ENCODE measurements at places on chromosomes 1 and 21.
A peak's percentile ranks its signal among the peaks of the same experiment; 100 is the strongest.

DNA sequence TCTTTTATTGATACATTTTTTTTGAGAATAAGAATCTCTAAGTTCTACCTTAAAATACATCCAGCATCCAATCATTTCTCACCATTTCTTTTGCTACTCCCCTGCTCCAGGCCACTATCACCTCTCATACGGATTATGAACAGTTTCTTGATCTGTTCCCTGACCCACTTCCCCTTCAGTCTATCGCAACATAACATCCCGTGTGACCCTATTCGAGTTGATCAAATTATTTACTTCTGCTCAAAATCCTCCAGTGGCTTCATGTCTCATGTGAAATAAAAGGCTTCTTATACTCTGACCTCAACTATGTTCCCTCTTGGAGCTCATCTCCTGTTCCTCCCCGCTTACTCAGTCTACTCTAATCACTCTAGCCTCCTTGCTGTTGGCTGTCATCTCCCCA, 5.2 kb downstream of the ALG14 start:
- DNase-seq, result no peak

- peak; percentile 65 for DNase-seq
Measured at GRCh38 chr1:176033881-176034280, 173.2 kb downstream of the COP1 start.

DNA sequence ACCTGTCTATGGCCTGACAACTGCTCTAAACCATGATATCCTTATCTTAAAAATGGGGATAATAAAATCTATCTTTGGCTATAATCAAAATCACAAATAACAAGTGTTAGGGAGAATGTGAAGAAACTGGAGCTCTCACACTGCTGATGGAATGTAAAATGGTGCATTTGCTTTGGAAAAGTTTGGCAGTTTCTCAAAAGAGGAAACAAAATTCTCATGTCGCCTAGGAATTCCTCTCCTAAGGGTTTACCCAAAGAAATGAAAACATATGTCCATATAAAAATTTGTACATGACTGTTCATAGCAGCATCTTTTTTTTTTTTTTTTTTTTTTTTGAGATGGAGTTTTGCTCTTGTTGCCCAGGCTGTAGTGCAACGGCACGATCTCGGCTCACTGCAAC, 64.3 kb downstream of the ZNF281 start:
- DNase-seq, result no peak

GRCh38 chr1:247740721-247741120, 2.3 kb downstream of the OR14K1 start:
- DNase-seq, result no peak

GRCh38 chr21:39923476-39923875, 56.2 kb downstream of the PCP4 start:
- DNase-seq, result no peak

GRCh38 chr1:180163041-180163440, 8.4 kb downstream of the QSOX1 start:
- DNase-seq, result no peak

DNA sequence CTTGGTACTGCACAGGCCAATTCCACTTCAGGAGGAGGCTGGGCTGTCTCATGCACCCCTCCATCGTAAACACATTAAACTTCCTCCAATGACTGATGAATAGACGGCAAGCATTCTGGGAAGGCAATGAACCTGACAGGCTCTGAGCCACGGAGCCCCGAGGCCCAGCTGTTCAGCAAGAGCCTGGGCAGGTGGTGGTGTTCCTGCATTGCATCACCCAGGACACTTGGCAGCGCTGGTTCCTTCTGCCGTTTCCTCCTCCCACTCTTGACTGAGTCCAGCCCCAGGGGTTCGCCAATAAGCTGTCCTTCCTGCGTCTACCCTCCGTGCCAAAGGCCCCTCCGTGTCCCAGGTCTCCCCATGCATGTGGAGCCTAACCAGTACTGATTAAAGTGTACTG, 109.8 kb downstream of the JAK1 start:
- DNase-seq, result no peak

GRCh38 chr1:94501426-94501825, 40.1 kb downstream of the F3 start:
- DNase-seq, result no peak

GRCh38 chr1:157437296-157437695, 115.0 kb downstream of the FCRL5 start:
- no peak for DNase-seq
